ENCODE measurements at places on chromosomes 11 and 22.

GRCh38 chr22:39384750-39385480 is 14.7 kb upstream of the TAB1 start:
- no peak for DNase-seq

DNA sequence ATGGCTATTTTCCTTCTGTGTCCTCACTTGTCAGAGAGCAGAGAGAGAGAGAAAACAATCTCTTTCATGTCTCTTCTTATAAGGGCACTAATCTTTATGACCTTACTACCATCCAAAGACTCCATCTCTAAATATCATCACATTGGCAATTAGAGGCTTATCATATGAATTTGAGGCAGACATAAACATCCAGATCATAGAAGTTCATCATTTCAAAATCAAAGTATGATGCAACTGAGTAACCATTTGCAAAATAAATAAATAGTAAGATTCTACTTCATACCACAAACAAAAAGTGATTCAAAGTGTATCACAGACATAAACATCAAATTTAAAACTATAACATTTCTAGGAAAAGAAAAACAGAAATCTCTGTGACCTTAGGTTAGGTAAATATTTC is 504.7 kb upstream of the ARHGAP42 start:
- no peak for DNase-seq

- no peak for DNase-seq
Measured at GRCh38 chr11:134471716-134472455, 59.8 kb upstream of the B3GAT1 start.

- no peak for DNase-seq
Measured at GRCh38 chr11:69119190-69119589, 36.5 kb upstream of the SMIM38 start.

GRCh38 chr11:35274909-35275785 is 136.2 kb downstream of the CD44 start:
- no peak for DNase-seq

DNA sequence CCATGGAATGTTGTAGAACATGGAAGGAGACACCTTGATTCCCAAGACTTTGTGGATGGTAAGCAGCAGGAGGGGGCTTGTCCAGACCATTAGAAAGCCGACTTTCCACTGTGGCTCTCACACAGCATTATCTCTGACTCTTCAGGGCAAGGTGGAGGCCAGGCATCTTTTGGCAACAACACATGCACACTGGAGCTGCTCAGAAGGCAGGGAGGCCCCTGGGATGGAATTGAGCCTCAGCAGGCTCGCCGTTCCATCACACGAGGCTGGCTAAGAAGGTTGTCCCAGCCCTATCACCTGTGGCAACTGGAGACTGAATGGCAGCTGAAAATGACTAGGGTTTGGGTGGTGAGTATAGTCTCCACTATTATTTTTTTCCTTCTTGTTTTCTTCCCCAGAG is 76.3 kb upstream of the TMEM45B start:
- no peak for DNase-seq

DNA sequence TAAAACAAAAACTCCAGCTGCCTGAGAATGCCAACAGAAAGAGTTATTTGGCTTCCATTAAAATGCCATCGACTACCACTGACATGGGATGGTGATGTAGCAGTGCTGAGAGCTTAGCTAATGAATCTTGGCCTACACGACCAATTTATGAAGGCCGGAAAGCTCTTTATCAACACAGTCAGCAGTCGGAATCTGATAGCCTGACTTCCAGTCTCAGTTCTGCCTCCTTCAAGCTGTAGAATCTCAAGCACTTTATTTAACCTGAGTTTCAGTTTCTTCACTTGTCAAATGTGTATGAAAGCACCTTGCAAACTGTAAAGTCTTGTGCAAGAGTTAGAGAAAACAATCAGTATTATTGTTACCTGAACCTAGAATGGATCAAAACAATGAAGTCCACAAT is 335.7 kb upstream of the NARS2 start:
- no peak for DNase-seq

- DNase-seq: no peak
Measured at GRCh38 chr22:47361247-47361646, 598.8 kb downstream of the TBC1D22A start.

DNA sequence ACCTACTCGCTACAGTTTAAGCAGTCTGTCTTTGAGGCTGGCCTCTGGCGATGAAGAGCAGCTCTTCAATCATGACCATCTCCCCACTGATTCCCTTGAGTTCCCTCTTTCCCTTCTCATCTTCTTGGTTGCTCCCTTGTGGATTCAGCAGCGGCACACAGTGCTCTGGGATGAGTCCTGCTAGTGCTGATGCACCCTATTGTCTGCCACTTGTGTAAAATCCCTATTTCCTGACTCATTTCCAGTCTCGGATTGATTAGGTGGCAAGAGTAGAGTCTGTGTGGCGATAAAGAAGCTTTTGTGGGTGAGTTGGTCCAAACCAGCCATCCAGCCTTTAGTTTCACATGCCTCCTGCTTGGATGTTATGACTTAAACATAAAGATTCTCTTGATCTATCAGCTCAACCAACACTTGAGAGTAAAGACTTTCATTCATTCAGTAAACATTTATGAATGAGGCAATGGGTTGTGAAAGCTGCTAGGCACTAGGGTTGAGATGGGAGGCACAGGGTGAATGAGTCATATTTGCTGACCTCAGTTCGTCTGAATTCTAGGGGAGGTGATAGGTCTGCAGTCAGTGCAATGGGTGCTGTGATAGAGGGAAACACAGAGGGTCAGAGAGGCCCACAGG is 219.4 kb upstream of the RAG2 start:
- no peak for DNase-seq

DNA sequence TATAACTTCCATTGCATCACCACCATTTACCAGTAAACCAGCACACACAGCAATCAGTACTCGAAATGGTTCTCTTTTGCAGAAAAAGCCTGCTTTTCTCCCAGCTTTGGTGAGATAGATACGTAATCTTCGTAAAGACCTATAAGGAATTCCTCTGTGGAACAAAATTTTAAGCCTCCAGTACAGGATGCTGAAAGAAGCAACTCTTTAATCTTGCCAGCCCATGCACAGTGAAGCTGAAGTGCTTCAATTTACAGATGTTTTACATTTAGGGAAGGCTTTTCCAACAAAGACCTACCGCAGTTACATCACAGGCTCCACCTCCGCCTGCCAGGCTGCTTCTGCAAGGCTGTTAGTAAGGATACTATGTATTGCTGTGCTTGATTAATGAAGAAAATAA is 1.9 kb downstream of the ELMOD1 start:
- DNase-seq: no peak

DNA sequence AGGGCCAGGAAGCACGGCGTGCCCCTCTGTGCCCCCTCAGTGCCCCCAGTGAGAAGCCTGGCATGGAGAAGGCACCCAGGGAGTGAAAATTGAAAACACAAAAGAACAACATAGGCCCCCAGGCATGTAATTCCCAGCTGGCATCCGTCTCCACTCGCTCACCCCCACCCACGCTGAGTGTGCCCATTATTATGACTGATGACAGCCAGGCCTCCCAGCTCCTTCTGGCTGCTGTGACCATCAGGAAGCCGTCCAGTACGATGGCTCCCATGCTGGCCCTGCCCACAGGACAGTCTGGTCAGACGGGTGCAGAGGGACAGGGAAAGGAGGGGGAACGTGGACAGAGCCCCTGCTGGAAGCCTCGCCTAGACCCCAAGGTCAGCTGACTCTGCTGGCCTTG is 30.1 kb downstream of the ELFN2 start:
- DNase-seq: no peak

- DNase-seq: no peak
Measured at GRCh38 chr11:35927682-35928081, 16.2 kb upstream of the LDLRAD3 start.

- DNase-seq: no peak
Measured at GRCh38 chr11:35623621-35624168, 5.4 kb downstream of the FJX1 start.

Measured in DND-41 (cell line).